Immature natural killer cell (primary cell): ENCODE measurements at places on chromosomes 2 and 18. TPM values are rescaled to one million over a fixed set of nuclear protein-coding genes. Genes with fewer than 3 reads are reported as not detected.

The TNFAIP6 gene
- polyA plus RNA-seq, result not detected

DNA sequence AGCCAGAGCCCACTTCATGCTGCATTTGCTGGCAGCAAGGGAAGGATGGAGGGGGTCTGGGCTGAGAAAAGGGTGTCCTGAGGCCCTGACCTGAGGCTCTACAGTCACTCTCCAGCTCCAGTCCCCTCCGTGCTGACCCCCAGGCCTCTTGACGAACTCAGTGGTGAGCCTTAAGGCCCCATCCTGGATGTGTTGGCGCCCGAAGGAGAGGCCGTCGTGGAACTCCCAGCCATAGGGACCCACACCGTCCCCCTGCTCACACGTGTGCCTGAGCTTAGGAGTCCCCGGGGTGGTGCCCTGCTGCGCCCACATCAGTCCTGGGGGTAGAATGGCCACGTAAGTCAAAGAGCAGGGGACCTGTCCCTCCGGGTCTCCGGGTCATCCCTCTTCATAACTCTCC, 776 bp downstream of the MOGS start:
- DNase-seq, result no peak

GRCh38 chr2:167361426-167361825, 473.1 kb downstream of the XIRP2 start:
- DNase-seq, result no peak

DNA sequence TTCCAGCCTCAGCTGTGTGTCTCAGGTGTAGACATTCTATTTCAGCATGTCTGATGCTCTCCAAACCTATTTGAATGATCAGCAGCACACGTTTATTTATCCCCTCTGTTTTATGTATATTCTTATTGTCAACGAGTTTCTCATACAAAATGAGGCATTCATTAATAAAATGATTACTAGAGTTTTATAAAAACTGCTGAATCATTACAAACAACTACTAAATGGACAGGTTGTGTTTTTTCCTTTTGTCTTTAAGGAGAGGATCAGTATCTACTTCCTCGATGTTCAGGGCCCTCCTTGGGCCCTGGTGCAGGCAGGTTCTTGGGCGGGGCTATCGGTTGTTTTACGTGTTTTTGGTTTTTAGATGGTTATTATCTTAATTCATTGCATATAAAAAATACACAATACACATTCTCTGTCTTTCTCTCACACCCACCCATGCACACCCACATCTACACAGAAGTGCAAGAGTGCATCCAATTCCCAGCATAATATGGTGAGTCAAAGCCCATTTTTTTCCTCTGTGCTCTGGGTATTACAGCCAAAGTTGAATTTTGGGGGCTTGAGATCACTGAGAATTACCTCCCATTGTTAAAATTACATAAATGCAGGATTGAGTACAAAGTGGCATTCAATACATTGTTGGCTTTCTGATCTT, 24.2 kb downstream of the LPIN1 start:
- DNase-seq, result no peak

DNA sequence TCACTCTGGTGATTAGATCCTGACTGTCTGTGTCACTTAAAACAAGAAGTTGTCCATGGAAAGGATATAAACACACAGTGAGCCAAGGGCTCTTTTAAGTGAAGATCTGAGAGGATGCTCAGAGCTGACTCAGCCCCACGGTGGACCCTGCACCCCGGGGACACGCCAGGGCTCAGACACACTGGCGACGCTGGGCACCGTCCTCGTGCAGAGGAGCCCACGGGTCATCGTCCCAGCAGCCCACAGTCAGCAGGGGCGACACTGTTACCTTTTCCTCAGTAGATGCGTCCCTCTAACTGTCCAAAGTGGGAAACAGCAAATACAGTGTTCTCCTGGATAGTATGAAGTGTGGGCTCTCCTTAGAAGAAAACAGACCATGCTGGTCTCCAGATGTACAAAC, 225.6 kb downstream of the HDAC4 start:
- DNase-seq, result no peak

- no peak for DNase-seq
Observed at GRCh38 chr2:149383340-149383739, 53.0 kb downstream of the LYPD6 start.

DNA sequence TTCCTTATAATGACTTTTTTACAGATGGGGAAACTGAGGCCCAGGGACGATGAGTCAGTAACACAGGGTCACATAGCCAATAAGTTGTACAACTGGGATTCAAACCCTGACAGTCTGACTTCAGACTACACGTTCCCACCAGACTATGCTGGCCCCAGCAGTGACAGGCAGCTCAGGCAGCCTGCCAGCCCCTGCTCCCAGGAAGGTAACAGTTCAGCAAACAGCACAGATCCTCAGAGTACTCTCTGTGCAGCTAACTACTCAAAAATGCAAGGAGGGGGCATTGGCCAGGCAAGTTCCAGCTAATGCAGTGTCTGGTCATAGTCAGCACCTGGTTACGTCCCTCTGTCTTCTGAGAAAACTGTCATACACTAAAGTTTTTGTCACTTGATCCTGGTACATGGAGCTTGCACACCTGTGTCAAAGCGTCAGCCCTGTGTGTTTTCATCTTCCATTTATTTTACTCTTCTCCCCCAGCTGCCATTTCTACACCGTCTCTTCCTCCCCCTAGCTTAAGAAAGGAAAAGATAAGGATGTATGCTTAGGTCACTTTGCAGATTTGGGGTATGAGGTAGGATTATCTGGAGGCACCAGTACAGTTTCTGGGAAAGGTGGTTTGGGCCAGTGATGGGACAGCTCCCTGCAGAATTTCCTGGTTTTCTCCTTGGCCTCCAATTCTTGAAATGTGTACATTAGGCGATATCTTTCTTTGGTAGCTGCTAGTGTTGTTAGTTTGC, 4.5 kb downstream of the SMARCAL1 start:
- DNase-seq, result no peak

- no peak for DNase-seq
Observed at GRCh38 chr18:49591775-49592174, 29.9 kb downstream of the LIPG start.

- DNase-seq, result no peak
Observed at GRCh38 chr2:46814160-46814961, 101.2 kb downstream of the MCFD2 start.

DNA sequence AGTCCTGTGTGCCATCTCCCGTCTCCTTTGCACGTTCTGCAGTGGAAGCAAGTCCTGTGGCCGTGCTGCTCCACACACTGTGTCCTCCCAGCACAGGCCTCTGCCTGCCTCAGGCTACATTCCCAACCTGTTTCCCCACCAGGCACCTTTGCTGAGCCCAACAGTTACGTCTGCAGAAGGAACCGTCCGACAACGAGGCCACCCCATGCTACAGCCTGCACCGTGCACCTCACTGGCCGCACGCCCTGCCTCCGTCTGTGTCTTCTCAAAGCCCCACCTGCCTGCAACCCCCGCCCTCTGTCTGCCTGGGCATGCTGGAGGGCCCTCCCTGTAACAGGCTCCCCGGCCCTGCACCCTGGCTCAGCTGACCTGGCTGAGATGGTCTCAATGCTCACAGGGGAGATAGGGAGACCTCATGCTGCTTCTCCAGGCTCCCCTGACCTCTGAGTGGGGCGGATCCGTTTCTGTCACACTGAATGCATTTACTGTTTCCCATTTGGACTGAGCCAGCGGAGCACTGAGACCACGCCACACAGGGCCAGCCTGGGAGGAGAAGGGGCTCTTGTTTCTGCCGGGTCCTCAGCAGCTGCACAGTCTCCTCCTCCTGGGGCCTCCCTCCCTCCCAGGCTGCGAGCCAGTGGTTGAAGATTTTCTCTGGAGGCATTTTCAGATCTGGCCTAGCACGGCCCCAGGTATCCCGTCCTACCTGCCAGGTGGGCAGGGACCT, 109.1 kb upstream of the OTOS start:
- no peak for DNase-seq

DNA sequence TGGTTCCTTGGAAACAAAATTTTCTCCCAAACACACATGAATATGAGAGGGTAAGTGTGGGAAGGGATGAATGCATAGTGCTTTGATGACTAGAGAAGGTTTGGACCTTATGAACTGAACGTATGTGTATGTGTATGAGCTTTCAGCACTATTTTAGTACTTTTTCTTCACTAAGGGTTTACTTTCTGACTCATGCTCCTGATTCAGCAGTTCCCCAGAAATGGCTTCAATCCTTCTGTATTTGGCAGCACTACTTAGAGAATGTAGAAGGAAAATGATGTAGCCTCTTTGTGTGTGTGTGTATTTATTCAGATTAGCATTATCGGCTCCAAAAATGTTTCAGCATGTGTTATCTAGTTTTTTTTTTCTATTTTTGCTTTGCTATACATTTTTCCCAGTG, 22.2 kb downstream of the KCNJ3 start:
- DNase-seq, result no peak

DNA sequence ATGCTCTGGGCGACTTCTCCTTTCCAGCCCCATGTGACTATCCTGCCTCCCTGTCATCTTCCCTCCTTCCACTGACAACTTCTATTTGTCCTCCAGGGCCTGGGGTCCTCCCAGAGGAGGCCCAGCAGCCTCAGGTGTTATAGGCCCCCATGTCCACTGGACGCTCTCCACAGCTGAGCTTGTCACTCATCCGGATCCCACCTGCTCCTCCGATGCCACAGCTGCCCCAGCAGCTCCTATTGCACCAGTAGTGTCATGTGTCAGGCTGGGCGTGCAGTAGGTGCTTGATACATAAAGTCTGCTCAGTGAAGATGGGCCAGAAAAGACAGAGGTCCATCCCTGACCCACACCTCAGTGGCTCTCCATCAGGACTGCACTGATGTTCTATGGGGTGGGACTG, 305.7 kb upstream of the MYT1L start:
- no peak for DNase-seq

DNA sequence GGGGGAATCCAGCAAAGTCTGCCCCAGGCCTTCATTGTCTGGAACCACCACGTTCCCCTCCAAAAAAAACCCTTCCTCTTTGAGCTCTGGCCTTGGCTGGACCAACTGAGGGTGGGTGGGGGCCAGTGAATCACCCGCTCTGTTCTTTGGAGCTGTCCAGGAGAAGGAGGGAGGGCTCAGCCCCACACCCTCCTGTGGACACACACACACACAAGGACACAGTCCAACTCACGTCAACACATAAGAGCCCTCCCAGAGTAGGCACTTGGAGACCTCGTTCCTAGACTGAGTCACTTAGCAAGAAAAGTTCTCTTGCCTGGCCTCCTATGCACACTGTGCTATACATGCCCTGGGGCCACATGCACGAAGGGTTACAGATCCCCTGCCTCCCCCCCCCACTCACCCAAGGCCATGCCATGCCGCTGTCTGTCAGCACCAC, 1.2 kb upstream of the TNS1 start:
- DNase-seq, result no peak
